Omental fat pad (tissue), 4 donors: ENCODE measurements at places on chromosomes 5 and 9. TPM values are rescaled to one million over a fixed set of nuclear protein-coding genes. Genes with fewer than 3 reads are reported as not detected.

DNA sequence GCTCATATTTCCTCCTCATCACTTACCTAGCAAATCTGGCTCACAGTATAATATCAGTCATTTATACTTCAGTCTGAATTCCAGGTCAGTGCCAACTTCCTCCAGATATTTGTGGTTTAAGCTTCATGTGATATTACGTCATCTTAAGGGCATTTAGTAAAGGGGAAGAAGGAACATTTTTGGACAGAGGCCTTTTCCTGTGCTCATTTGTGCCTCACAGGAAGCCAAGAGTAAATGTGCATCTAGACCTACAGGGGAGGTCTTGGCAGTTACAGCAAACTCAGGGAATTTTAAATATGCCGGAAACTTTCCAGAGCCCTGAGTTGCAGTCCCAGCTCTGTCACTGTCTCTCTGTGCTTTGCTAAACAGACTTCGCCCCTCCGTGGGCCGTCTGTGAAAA is 12.3 kb upstream of the KCNIP1 start:
- no peak for DNase-seq

GRCh38 chr9:32404856-32405255 is 20.4 kb downstream of the ACO1 start:
- no peak for DNase-seq

ABO gene
- 3.3 TPM for total RNA-seq

GRCh38 chr5:137336565-137337120 is 162.5 kb downstream of the SPOCK1 start:
- no peak for DNase-seq

DNA sequence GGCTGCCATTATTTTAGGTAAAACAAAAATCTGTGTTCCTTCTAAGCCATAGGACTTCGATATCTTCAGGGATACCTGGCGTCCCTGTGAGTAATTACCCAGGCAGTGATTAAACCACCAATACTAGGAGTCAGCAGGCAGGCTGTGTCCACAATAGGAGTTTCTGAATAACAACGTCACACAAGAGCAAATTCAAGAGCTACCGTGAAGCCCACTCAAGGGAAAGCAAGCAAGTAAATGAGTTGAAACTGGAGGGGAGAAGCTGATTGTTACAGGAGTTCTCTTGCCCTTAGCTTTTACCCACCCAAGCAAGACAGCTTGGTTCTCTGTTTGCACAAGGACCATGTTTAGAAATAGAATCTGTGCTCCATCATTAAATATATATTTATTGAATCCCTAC is 50.8 kb downstream of the SEMA5A start:
- no peak for DNase-seq

SLC25A48 gene
- total RNA-seq = 0.32 TPM

DNA sequence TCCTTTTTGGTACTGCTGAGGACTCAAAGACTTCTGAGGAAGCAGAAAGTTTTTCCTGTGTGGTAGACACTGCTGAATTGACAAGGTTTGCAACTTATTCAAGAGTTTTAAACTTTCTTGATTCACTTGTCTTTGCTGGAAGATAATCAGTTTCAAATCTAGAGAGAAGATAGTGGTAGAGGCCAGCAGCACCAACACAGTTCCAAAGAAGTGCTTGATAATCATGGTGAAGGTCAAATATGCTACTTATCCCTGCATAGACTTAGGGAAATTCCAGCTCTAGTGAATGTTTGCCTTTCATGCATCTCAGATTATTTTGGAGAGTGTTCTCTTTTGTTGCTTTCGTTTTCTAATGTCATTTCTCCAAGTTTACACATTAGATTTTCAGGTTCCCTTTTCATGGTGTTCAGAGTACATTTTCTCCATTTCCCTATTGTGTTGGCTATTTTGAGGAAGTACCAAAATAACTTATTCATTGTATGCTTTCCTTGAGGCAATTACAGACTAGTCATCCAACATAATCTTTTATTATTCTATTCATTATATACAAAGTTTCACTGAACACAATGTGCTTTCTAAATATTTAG is 550 bp downstream of the IFNE start:
- no peak for DNase-seq

- peak; percentile 7 for DNase-seq
Observed at GRCh38 chr5:132474881-132475496, 15.6 kb downstream of the IRF1 start.

DNA sequence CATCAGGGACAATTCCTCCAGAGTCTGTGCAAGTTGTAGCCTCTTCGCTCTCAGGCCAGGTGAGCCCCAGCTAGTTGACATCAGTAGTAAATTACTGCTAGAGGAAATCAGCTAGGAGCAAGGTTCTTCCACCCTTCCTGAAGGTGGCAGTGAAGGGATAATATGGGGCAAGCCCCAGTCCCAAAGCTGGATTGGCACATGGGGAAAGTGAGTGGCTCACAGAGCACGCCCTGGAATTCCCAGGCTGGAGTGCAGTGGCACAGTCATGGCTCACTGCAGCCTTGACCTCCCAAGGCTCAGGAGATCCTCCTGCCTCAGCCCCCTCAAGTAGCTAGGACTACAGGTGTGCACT is 82.1 kb downstream of the CYFIP2 start:
- DNase-seq = no peak

SOHLH1 gene
- not detected for total RNA-seq

INSL6 gene
- total RNA-seq = not detected

DNA sequence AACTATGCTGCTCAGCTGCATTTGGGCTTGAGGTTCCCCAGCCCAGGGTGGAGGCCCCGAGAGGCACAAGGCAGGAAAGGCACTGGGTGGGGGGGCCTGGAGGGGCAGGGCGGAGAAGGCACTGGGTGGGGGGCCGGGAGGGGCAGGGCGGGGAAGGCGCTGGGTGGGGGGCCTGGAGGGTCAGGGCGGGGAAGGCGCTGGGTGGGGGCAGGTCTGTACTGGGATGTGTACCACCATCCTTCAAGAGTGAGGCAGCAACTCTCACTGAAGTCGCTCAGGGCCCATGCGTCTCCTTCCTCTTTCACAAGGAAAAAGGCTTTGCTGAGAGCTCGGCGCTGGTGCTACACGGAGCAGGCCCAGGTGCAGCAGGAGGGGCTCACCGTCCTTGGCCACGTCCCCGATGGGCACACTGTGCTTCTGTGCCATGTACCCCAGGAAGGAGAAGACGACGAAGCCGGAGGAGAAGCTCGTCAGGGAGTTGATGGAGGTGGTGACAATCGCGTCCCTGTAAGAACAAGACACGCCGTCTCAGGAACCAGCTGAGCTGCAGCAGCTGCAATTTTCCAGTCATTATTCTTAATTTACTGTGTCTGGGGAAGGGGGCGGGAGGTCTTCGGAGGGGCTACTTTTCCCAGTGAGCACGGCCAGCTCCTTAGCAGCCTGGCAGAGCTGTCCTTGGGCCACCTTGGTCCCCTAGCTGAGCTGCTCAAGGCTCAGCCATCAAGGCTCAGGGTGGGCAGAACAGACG is 30.8 kb downstream of the SLC6A3 start:
- no peak for DNase-seq

BTNL8 gene
- 3.0 TPM for total RNA-seq

GRCh38 chr9:109766351-109766750 is 13.6 kb upstream of the PALM2AKAP2 start:
- DNase-seq = no peak

DNA sequence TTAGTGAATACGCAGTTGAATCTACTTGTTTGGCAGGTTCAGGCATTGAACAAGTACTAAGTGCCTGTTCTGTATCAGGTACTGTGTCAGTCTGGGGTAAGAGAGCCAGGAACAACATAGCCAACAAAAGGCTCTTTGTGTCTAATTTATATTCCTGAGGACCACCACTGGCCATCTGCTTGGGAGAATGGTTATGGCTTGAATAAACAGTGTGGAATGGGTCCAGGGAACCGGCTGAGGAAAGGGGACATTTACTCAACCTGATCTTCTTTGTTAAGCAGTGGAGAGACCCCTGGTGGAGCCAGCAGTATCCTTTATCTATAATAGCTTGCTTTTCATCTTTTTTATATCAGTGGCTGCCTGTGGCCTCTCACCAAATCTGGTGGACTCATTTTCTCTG is 38.6 kb downstream of the EXOSC2 start:
- DNase-seq = no peak

KIAA0825 gene
- total RNA-seq = 4.2 TPM

SLC34A1 gene
- not detected for total RNA-seq

TAL2 gene
- total RNA-seq = not detected

- DNase-seq = no peak
Observed at GRCh38 chr5:135942202-135942771, 12.5 kb downstream of the LECT2 start.

F2RL1 gene
- 3.0 TPM for total RNA-seq

DNA sequence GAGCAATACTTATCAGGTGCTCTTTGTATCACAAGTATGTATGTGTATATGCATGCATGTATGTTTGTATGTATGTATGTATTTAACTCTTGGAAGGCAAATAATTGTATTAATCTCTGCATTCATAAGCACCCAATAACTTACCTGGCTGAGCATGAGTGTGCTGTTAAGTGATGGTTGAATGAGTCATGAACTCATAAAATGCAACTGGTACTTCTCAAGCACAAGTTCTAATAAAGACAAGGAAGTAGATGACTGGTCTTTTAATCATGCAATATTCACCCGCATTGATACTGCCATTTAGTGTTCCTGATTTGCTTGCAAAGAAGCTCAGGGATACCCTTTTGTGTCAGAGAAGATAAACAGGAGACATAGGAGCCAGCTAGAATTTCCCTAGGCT is 204.9 kb upstream of the TRPM3 start:
- no peak for DNase-seq

DMRT3 gene
- not detected for total RNA-seq

PAEP gene
- not detected for total RNA-seq

PCDHA4 gene
- total RNA-seq = 0.60 TPM

LCN1 gene
- total RNA-seq = not detected

GRCh38 chr5:52648726-52649125 is 139.0 kb upstream of the ITGA1 start:
- DNase-seq = no peak

IL9 gene
- not detected for total RNA-seq

DNA sequence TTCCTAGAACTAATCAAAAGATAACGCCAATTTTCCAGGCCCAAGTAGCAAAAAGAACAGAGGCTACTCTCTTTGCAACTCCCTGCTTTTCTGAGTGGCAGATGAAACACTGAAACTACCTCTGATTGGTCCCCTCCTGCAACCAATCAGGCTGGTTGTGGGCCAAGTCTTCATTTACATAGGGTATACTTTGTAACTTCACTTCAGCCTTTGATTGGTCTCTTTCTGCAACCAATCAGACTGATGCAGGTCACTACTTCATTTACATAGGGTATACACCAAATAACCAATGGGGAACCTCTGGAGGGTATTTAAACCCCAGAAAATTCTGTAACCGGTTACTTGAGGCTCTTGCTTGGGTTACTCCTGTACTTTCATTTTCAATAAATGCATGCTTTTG is 289.6 kb downstream of the MED10 start:
- DNase-seq = no peak

- no peak for DNase-seq
Observed at GRCh38 chr5:143576711-143577484, 173.4 kb upstream of the NR3C1 start.

DNA sequence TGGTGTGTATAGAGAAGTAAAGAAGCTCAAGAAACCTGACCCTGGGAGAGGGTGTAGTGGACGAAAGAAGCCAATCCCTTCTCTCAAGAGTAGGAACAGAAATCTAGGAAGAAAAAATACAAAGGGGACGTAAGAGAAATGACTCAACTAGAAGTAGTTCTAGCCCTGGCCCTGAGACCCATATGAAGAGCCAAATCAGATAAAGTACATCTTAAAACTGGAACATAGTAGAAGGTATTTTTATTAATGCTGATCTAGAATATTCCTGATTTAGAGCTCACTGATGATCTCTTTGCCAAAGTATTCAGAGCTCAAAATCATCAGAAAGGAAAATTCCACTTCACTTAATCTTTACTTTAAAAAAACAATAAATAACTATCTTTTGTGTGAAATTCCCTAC is 184.8 kb downstream of the MLLT3 start:
- no peak for DNase-seq

HSPB3 gene
- not detected for total RNA-seq

GRCh38 chr5:56317923-56318561 is 84.9 kb upstream of the ANKRD55 start:
- no peak for DNase-seq

GPR151 gene
- total RNA-seq = not detected

DNA sequence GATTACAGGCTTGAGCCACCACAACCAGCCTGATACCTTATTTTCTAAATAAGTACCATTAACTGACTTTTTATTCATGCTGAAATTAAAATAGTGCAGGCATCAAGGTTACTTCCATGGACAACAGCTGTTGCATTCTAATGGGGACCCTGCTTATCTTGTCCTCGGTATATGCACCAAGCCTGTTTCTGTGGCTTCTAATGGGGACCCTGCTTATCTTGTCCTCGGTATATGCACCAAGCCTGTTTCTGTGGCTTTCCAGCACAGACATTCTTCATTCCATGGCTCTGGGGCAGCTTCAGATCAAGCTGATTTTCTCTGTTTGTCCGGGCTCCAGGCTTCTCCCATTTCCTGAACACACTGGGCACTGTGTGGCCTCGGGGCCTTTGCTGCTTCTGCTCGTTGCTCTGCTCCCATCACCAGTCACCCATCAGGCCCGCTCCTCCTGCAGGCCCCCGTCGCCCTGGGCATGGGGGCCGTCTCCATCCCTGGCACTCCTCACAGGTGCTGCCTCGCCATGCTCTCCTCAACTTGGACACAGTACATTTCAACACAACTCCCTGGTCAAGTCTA is 30.7 kb downstream of the ZNF354A start:
- DNase-seq = no peak

DNA sequence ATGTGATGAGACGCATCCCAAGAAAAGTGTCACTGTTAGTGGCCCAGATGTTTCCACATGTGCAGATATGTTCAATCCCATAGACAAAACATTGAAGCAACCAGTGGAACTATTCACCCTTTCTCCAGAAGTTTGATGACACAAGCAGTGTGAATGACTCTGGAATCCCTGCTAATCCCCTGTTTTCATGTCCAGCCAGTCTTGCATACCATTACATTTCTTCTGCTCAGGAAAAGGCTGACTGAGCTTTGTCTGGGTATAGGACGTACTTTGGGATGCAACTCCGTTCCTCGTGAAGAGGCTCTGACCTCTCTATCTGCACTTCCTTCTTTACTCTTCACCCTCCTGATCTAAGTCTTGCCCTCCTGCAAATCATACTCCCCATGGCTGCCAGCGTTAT is 172.4 kb downstream of the NTRK2 start:
- no peak for DNase-seq

- no peak for DNase-seq
Observed at GRCh38 chr9:4812858-4813257, 20.1 kb downstream of the RCL1 start.

RGS3 gene
- total RNA-seq = 92.5 TPM

TAF11L6 gene
- total RNA-seq = not detected

DNA sequence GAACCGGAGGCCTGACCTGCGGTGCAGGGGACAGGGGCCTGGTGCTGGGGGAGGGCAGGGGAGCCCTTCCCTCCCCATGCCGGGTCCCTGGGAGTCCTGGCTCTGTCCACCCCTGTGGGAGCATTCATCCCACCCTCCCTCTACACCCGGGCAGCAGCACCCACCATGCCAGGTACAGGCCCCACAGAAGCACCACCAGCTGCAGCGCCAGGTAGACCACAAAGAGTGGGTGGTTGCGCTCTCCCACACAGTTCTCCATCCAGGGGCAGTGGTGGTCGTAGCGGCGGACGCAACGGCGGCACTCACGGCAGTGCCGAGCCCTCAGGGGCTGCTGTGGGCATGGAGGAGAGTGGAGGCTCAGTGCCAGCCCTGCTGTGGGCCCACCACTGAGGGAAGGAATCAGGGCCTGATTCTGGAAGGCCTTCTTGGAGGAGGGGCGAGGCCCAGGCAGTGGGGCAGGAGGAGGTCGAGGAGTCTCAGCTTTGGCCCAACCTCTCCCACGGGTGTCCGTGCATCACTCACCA is 2.4 kb downstream of the ZDHHC12 start:
- DNase-seq = no peak
